ENCODE measurements at places on chromosomes 1 and 21.

DNA sequence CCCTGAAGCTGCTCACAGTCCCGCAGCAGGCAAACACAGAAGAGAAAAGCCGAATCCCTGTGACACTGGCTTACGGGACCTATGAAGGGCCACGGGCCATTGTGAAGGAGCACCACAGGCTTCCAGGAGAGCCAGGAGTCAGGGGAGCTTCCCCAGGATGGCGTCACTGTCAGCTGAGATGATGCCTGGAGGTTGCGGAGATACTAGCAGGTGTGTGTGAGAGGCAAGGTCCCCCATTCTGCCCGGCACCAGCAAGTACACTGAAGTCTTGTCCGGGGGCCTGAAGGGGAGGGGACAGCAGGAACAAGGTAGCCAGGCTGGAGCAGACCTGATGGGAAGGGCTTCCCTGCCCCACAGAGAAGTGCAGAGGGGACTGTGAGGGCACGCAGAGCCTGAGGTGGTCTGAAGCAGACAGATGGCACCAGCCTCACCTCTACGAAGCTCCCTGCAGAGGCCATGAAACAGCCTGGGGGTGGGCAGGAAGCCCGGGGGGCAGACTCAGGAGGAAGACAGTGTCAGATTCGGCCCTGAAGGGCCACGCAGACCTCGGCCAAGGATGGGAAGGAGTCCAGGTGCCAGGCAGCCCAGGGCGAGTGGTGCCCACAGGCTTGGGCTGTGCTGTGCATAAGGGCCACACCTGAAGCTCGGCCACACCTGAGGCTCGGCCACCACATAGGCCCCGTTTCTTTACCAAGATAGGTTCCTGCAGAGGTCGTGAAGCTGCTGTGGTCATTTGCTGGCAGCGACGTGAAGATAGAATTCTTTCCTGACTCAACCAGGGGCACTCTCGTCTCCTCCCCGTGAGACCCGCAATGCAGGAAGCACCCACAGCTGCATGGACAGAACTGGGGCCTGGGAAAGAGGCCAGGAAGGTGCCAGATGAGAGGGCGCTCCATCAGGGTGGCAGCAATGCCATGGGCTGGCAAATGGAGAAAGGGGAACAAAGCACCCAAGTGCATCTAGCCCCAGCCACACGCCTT is 10.1 kb downstream of the TCP10L start:
- DNase-seq: no peak

GRCh38 chr1:14498839-14499238 is 99.6 kb upstream of the KAZN start:
- DNase-seq: no peak

DNA sequence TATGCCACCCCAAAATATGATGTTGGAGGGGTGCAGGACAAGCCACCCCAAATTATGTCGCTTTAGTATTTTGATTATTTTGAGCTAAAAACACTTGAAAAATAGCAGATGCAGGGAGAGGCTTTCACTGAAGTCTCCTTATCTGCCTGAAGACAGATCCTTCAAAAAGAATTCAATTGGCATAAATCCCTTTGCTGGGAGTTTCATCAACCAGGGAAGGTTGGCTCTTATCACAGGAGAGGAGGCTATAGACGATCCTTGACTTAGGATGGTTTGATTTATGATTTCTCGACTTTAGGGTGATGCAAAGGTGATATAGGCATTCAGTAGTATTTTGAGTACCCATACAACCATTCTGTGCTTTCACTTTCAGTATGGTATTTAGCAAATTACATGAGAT is 97.8 kb upstream of the CAMK1G start:
- no peak for DNase-seq

GRCh38 chr1:119909890-119910596 is 13.7 kb upstream of the ADAM30 start:
- no peak for DNase-seq

GRCh38 chr1:220748089-220748934 is at the start of gene MTARC2:
Gene MTARC2 (plus strand): TSS chr1:220748322. CDS start chr1:220748532, 210 bp downstream.
- DNase-seq: peak; percentile 40

Data from inflammatory macrophage treated with lipopolysaccharide for 4 hours (primary cell).